ENCODE measurements at places on chromosomes 4 and X.

DNA sequence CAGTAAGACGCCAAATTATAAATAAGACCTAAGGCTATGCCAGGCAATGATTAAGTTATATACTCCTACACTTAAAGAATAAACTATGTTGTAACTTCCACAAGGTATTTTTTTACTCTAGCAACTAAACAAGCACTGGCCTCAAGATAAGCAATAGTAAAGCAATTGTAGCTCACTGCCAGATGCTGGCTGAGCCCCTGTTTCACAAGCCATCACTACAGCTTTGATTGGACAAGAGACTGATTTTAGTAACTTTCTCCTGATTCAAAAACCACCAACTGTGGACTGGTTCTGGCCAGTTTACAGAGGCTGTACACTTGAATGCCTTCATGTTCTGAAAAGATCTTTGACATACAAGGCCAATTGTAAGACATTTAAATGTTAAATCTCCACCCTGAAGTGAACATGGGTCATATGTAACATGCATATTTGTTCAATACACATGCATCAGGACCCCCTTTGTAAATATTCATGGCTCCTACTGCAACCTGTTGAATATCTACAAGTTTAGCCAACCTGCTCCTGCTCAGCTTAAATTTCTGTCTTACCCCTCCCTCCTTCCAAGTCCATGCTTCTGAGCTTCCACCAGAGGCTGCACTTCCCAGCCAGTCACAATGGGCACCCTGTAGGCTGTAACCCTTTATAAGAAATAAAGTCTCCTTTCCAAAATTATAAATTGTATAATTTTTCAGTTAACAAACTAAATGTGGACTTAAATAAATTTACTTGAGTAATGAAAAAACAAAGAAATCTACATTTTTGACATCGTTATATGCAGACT is 423.6 kb downstream of the ANKRD50 start:
- no peak for DNase-seq

DNA sequence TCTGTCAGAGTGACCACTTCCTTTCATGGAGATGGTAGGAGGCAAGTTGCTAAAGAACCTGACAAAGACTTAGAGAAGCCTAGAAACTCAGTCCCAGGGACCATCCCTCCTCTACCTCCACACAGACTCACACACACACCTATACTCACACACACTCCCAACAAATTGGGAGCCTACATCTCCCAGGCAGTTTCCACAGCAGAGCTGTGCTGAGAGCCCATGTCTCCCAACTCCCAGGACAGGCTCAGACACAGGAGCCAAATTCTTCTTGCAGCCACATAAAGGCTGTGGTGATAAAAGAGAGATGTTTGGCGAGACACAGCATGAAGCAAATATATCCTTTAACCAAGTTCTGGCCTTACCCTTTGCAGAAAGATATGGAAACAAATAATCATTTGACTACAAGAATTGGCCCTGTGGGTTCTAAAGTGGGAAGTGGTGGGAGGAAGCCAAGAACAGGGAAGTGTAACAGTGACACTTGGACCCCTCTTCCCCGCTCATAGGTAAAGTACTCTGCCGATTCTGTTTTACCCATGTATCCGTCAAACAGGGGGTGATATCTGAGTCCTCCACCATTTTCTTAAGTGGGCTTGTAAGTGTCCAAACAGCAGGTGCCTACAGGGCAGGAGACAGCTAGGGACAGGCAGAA is 11.0 kb upstream of the IDS start:
- DNase-seq, result no peak

GRCh38 chrX:78661836-78662235 is 2.7 kb upstream of the RTL3 start:
- DNase-seq, result no peak

- no peak for DNase-seq
Measured at GRCh38 chr4:177802162-177802561, 359.9 kb upstream of the AGA start.

DNA sequence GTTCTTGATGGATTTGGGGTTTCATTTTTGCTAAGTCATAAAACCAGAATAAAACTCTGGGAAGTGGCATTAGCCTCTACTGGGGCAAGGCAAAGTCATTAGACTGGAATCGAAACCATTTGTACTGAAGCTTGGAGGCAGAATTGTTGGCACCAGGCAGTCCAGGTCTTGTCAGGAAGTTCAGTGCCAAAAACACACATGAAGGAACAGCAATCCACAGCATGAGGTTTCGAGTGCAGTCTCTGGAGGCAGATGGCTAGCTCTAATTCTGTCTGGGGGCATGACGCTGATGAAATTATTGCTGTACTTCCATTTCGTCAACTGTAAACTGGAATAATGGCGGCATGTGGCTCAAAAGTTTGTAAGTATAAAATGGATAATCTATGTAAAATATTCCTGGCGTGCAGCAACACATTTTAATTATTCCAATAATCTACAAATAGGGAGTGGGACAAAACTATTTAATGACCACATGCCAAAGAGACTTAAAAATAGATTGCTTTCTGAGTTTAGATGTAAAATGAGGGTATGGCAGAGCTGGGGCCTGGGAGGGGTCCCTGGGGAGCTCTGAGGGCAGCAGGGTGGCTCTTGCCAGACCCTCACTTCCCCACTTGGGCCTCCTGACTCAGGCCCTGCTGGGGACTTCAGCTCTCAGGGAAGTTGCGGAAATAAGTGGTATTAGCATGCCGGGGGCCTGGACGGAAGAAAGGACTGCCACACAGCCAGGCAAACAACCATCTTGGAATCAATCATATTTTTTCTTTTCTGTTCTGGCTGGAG is 18.8 kb upstream of the CENPU start:
- no peak for DNase-seq

DNA sequence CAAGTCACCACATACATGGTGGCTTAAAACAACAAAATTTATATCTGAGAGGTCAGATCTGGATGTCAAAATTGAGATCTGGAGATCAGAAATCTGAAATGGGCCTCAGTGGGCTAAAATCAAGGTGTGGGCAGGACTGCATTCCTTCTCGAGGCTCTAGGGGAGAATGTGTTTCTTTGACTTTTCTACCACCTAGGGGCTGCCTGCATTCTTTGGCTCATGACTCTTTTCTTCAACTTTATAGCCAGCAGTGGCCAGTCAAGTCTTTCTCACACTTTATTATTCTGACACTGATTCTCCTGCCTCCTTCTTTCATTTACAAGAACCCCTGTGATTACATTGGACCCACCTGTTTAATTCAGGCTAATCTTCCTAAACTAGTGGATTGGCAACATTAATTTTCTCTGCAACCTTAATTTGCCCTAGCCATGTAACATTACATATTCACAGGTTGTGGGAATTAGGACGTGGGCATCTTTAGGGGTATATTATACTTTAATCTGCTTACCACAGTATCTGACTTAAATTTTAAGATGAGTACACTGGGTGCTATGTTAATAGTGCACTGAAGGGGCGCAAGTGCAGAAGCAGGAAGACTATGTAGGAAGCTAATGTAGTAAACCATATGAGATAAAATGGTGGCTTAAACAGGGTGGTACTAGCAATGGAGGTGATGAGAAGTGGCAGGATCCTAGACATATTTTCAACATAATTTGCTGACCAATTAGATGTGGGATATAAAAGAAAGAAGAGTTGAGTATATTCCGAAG is 188.0 kb downstream of the SLC4A4 start:
- no peak for DNase-seq

DNA sequence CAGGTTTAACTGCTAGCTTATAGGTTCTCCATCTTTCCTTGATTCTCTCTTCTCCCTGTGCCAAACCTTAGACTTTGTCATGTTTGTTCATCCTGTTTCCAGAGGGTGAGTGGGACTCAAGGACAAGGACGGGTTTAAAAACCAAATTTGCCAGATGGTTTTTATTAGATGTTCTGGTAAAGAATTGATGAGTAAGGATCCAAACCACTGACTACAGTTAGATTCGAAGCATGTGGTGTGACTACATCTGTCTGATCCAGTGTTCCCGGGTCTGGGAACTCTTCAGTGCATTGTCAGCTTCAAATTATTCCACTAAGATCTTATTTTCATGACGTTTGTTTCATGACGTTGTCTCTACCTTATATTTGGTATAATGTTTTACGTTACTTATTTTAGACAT is 37.5 kb downstream of the MTMR1 start:
- DNase-seq, result no peak

- DNase-seq, result no peak
Measured at GRCh38 chr4:42628740-42629139, 28.2 kb downstream of the ATP8A1 start.

DNA sequence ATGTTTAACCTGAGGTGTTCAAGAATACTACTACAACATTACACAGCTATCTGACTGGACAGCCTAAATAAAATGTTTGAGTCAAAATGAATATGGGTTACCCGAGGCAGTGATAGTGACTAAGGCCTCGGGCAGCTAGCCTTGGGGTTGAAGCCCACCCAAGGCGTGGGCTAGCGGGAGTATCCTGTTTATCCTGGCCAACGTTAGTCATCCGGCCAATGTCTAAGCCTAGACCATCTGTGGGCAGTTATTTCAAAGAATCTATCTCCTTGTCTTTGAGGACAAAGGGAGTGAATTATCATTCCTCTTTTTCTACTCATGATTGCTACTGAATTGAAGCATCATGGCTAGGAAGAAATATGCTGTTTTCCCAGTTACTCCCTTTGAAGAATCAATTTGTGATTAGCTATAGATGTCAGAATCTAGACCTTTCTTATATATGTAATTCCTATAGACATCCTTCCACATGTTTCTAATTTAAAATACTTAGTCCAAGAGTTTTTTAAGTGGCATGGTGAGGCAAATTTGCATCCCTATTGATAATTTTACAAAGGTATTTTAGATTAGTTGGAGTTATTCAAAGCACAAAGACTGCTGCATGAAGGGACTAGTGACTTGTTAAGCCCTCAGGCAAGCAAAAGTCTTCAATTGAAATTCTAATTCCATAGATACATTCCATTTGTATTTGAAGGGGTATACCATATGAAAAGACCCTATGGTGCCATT is 6.0 kb upstream of the PDGFC start:
- DNase-seq, result no peak

DNA sequence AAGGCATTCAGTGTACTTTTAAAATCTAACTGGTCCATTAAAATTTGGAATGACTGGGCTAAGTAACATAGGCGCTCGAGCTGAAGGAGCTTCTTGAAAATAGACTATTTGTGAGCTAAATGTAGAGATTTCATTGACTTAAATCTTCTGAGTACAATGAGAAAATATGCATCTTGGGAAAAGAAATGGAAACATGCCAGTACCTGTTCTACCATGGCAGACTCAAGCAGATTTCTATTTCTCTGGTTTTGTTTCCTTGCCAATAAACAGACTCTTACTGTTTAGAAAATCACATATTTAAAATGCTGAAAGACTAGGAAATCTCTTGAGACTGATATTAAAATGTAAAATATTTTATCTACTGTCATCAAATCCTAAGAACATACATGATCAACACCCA is 678.1 kb downstream of the FAT4 start:
- DNase-seq, result no peak

GRCh38 chr4:158799856-158800255 is 31.0 kb downstream of the FNIP2 start:
- no peak for DNase-seq

DNA sequence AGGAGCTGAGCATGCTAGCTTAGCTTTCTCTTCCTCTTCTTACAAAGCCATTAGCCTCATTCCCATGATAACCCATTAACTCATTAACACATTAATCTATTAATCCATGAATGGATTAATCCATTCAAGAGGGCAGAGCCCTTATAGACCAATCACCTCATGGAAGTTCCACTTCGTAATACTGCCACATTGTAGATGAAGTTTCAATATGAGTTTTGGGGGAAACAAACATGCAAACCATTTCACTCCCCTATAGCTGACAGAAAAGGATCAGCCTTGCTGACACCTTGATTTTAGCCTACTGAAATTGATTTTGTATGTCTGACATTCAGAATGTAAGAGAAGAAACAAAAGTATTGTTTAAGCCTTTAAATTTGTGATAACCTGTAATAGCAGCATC is 251.8 kb upstream of the GALNTL6 start:
- no peak for DNase-seq

GRCh38 chrX:22481436-22481835 is 208.7 kb downstream of the CBLL2 start:
- DNase-seq, result no peak

DNA sequence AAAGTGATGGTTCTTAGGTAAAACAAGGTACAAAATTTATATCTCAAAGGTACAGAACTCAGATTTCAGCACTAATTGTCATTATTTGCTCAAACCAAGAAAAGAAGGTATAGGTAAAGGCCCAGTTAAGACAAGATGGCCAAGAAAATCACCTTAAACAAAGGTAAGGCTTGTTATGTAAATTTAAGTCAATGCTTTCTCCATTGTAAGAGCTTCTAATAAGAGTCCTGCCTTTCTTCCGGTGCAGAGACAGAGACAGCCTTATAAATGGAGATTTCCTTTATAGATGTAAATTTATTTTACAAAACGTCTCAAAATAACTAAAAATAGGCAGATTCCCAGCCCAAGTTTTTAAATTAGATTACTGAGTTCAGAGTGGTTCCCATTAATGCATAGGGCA is 89.9 kb downstream of the EDA start:
- DNase-seq, result no peak

- no peak for DNase-seq
Measured at GRCh38 chr4:152050106-152050505, 289.3 kb upstream of the GATB start.

DNA sequence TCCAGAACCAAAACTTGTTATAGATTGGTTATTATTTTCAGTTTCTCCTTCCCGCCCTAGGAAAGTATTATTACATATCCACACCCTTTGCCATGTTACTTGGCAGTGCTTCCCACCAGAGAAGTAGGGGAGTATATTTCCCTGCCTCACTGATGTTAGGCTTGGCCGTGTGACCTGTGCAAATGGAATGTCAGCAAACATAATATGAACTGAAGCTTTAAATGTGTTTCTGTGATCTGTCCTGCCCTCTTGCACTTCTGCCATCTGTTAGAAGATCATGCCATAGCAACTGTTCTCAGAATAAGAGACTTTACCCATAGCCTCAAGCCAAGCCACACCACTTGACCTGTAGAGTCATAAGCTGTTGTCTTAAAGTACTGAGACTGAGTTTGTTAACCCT is 36.7 kb upstream of the NEUROG2 start:
- DNase-seq, result no peak

GRCh38 chr4:189021831-189022230 is 882.6 kb downstream of the TRIML1 start:
- DNase-seq, result no peak

DNA sequence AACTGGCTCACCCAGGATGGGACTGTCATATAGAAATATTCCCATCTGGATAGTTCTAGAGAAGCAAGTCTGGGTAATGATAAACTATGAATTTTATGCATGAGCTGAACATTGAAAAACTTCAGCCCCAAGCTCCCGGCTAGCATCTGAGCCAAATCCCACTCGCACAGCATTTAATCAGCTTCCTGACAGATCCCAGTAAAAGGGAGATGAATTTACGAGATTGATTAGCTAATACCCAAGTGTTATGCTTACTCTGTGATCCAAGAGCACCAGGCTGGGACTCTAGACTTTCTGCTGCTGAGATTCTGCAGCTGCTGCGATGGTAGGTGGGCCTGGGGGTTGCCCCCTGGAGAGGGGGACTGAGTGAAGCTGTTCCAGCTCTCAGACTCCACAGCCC is 28.0 kb downstream of the FRMPD3 start:
- DNase-seq, result no peak

GRCh38 chrX:153685156-153685536 is 2.6 kb upstream of the SLC6A8 start:
- no peak for DNase-seq
